ENCODE measurements at places on chromosomes 2 and 18.

- DNase-seq, result no peak
These were observed 79.5 kb upstream of the ALPP start for GRCh38 chr2:232299084-232299483.

DNA sequence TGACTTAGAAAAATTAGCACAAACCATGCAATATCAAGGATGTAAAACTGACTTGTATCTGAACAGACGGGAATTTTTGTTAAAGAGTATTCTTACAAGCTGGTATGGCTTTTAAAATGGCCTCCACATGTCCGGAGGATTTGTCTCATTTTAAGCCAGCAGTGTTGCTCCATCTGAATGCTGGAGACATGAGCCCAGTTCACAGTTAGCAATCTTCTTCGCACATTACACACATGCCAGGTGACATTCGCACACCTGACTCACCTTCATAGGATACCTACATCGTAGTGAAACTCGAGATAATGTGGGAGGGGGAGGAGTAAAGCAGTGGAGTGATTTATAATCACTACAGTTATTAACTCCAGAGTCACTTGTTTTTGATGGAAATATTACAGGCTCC, 231.8 kb upstream of the RBBP8 start:
- DNase-seq, result no peak

DNA sequence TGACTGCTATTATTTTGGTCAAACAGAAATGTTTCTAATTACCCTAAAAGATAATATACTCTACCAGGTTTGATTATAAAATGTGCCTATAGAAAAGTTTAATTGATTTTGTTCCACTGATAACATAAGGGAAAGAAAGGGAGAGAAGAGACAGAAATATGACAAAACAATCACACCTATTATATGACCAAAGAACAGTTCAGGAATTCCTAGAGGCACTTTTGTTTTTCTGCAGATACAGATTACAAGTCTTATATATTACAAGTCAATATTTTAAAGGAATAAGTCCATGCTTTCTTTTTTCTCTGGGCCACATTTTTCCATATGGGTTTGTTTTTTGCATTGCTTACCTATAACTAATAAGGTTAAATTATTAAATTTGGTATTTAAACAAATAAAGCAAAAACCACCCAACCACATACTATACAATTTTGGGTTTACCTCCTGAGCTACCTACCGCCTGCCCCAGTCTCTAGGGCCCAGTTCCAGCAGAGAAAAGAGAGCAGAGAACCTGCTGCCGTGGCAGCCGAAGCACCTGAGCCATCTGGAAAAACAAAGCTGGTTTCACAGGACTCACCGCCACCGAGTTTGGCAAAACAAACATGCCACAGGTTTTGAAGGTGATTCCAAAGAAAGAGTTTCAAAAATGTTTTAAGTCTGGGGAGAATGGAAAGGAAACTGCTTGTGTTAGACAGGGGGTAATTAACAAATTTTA, 92.1 kb downstream of the DYM start:
- DNase-seq, result no peak

DNA sequence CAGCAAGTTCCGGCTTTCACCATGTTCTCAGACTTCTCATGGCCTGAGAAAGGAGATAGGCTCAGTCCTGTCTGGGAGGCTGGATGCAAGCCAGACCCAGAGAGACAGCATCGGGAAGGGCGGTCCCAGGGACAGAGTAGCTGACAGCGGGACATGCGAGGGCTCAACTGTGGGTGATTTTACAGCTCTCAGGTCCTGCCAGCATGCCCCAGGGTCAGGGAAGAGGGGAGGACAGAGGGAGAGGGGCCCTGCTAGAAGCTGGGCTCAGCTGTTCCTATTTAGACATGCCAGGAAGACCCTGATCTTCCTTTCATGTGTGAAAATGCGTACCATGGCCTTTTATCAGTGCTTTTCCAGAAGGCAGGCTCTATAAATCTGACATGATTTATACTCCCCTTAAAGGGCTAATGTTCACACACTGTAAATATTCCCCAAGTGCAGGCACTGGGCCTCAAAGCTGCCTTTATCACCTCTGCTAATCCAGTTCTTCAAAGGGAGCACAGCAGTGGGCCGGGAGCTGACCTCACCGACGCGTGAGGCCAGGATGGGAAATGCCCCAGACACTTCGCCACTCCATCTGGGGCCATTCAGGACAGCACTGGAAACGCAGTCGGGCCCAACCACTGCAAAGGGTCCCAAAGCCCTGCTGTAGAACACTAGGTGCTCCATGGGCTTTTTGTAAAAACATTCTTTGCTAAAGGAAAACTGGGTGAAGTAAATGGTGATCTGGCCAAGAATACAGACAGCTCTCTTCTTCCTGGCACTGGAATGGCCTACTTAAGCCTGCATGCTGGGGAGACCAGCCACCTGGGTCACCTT, 96.1 kb upstream of the LMAN1 start:
- DNase-seq, result no peak

DNA sequence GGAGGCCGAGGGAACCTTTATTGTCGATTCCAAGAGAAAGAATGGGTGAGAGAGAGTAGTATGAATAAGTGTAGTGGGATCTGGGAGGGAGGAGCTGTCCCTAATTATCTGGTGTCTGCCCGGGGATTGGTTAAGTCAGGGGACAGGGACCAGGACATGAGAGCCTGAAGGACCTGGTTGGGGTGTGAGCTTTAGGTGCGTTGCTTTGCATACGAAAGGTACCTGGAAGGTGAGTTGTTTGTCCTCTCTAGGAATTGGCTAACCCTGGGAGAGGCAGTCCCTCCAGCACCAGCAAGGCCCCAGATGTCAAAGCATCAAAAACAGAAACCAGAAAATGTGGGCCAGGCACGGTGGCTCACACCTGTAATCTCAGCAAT, 48.1 kb upstream of the RPL31 start:
- DNase-seq, result no peak

- no peak for DNase-seq
These were observed 373.6 kb downstream of the DCDC2C start for GRCh38 chr2:4077017-4077416.

DNA sequence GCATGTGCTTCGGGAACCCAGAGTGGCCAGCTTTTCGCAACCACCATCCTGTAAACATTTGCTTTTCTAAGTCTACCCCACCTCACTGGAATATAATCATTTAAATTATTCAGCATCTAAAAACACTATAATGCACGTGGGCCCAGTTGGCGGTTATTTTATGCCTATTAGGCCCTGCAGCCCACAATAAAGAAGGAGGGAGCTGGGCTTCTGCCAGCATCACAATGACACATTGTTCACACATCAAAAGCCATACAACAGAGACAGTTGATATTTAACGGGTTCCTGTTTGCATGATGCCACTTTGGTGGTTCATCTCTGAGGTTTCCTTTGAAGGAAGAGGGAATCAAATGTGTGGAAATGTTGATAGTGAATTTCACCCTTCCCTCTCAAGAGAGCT, 916.0 kb upstream of the CELF4 start:
- no peak for DNase-seq

GRCh38 chr2:65782996-65783650, 350.7 kb upstream of the SPRED2 start:
- DNase-seq, result no peak

GRCh38 chr2:156472686-156473085, 36.5 kb downstream of the GPD2 start:
- DNase-seq, result no peak

DNA sequence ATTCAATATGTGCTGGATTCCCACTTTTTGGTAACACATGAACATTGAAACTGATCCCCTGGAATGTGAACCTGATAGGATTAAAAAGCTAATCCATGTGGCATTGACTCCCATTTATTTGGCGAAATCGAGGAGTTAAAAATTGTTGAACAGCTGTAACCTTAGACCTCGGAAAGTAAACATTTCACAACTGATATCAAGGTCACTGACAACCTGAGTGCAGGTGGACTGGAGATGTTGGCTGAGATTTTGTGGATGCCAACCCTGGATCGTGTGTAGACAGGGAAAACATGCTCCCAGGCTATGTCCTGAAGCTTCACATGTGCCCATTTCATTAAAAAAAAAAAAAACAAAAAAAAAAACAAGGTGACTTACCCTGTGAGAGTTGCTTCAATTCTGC, 204.8 kb downstream of the SETBP1 start:
- DNase-seq, result no peak

- DNase-seq, result no peak
These were observed 67.5 kb downstream of the MYOM1 start for GRCh38 chr18:3152294-3152693.

GRCh38 chr18:23682472-23682871, 6.8 kb upstream of the LAMA3 start:
- no peak for DNase-seq

All from HuH-7.5 (cell line).